ENCODE measurements at places on chromosomes 4 and X.

DNA sequence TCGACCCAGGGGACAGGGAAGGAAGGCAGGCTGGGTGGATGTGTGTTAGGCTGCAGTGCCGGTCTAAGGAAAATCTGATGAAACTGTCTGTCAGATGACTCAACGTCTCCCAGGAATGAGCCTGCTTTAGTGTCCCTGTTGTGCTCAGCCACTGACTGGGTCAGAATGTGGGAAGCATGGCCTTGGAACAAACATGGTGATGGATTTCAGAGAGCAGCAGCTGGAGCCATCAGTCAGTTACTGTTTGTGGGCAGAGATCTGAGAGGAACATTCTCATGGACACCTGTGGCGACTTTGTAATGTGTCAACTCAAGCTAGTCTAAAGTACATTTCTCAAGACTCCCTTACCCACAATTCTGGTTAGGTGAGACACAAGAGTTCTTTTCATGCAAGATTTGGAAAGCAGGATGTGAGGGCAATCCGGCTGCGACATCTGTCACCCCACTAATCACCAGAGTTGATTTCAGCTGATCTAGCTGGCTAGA is 63.2 kb downstream of the ANAPC10 start:
- no peak for DNase-seq

- no peak for DNase-seq
These were observed 9.2 kb upstream of the MSN start for GRCh38 chrX:65658229-65658628.

DNA sequence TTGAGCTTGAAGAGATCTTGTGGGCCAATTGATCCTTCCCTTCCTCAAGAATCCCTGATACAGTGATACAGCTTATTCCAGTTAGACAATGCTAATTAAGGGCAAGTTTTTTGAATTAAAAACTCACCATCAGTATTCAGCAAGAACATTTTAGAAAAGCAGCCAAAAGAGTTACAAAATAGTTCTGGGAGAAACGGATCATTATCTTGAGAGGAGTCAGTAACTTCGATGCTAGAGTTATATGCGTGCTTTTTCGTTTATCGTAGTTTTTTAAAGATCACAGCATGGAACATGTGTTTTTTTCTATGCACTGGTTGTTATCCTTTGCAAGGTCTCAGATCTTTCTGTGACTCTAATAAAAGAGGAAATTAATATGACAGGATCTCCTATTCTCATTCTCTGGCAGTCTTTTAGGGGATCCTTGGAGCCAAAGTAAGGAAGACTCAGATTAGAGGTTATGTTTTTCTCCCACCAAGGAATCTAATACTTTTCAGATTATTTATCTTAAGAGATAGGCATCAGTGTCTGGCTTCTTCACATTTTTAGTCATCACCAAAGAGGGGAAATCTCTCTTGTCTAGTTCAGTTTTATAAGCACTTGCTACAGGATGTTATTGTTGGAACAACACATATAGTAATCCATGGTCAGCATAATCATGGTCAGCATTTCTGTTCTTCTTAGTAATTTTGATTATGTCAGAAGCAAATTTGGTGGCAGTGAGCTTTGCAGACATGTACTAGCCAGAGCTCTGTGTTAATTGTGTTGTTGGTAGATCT is 109.7 kb downstream of the PDLIM5 start:
- DNase-seq = no peak

GRCh38 chr4:67659065-67659464 is 41.9 kb downstream of the UBA6 start:
- DNase-seq = no peak

- DNase-seq = no peak
These were observed 441.9 kb downstream of the SPRY1 start for GRCh38 chr4:123838474-123838873.

DNA sequence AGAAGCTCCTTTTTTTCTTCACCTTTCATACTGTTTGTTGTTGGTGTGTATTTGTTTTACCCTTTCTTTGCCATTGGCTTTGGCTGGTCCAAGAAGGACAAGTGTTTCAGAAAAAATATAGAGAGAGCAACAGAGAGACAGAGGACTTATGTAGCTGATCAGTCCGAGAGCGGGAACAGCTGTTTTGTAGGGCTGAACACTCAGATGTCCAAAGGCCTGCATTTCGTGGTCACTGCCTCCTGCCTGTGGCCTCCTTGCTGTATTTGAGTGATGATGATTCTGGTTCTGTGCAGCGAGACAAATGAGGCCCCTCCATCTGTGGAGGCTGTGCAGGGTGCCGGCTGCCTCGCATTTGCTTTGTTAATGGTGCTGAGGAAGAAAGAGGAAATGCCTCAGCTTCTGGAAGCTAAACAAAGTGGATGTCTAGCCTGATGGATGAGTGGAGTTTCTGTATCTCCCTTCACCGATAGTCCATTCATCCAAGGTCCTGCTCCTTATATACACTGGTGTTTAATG is 19.8 kb upstream of the STOX2 start:
- no peak for DNase-seq

GRCh38 chrX:65667503-65668376 is at the start of gene MSN:
MSN (plus strand) TSS chrX:65667654; CDS start chrX:65667842, 188 bp downstream.
- DNase-seq = peak; percentile 90

GRCh38 chrX:27186671-27187070 is 276.5 kb downstream of the PPP4R3C start:
- DNase-seq = no peak

- no peak for DNase-seq
These were observed 23.1 kb downstream of the LGI2 start for GRCh38 chr4:25007598-25007997.

DNA sequence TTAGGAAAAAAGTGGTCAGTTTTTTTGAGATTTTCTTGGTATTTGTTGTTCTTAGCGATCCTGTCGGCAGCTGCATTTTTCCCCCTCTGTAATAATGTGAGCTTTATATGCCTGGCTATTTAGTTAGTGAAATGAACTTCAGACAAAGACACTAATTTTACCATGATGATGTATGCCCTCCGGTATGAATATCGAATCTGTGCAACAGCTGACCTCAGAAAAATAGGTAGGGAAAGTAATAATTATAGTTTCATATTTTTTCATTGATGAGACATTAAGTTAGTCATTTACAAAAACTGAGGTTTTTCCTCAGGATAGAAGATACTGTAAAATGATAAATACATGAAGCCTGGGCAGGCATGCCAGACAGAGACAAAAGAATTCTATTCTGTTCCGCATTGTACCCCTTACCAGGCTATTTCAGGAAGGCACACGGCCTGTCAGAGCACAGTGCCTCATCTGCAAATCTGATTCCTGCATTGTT is 155.8 kb downstream of the SHROOM3 start:
- no peak for DNase-seq

GRCh38 chr4:163243297-163243981 is 76.7 kb upstream of the NAF1 start:
- no peak for DNase-seq

GRCh38 chr4:8188085-8188484 is 11.0 kb upstream of the SH3TC1 start:
- no peak for DNase-seq

DNA sequence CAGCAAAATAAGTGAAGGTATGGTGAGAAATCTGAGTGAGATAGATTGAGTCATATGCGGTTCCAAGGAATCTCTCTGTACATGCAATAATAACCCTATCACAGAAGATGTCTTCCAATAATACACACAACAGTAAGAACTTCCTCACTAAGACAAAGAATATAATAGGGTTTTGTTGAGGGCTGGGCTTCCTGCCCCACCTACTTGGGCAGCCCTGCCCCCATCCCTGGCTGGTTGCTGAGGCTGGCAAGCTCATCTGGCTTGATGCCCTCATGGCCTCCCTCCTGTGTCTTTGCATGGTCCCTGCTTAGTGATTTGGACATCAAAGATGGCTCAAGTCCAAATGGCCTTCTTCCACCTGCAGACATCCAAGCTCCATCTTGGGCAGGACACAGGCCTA is 2.7 kb downstream of the GEMIN8 start:
- DNase-seq = no peak

DNA sequence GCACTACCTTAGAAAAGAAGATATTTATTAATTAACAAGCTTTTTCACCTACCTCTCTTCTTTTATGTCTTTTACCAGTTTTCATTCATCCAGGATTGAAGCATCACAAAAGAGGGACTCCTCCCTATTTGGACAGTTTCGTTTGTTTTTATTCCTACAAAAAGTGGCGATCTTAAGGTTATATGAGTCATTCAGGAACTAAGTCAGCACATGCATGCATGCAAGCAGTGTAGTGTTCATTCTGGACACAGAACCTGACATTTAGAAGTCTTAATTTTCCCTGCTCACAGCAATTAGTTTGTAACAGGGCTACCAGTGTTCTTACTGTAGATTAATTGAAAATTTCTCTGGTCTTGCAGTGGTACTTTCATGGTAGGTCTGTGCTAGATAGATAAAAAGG is 47.9 kb upstream of the QRFPR start:
- no peak for DNase-seq

GRCh38 chr4:121070696-121071639 is 1.4 kb downstream of the NDNF start:
- peak; percentile 82 for DNase-seq

DNA sequence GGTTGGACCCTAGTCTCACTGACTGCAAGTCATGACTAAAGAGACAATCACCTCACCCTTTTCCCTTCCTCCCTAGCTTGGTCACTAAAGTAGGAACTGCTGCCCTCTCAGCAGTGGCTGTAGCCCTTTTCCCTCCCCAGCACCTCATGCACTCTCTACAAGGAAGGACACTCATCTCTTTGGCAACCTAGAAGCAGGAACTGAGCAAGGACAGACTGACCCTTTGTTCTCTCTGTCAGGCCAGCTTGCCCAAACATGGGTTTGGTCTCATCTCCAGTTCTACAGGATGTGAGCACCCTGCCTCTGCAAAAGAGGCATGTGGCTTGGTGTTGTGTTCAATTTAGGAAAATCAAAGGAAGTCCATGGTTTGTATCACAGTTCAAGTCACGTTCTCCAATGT is 15.8 kb downstream of the LEF1 start:
- DNase-seq = no peak

DNA sequence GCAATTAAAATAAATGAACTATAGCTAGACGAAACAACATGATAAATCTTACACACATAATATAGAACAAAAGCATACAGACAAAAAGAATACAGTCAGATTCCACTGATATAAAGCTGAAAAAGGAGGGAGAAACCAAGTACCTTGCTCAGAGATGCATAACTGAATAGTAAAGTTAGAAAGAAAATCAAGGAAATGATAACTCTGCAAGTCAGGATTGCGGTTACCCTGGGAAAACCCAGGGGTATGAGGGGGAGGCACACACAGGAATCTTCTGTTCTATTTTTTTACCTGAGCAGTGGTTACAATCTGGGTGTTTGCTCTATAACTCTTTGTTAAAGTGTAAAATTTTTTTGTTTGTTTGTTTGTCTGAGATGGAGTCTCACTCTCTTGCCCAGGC is 209.1 kb downstream of the CBR4 start:
- DNase-seq = no peak

DNA sequence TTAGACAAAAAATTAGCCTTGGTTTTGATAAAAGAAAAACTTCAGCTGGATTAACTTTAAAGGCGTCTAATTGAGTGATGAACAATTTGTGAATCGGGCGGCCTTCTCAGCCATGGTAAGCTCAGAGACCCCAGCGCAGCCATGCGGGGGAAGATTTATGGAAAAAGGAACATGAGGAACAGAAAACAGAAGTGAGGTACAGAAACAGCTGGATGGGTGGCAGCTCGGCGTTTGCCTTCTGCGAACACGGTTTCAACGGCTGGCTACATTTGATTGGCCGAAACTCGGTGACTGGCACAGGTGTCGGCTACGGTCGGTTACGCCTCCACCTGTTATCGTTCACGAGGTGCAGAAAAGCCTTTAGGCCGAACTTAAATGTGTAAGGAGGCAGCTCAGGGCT is 401.4 kb upstream of the FAT1 start:
- no peak for DNase-seq

DNA sequence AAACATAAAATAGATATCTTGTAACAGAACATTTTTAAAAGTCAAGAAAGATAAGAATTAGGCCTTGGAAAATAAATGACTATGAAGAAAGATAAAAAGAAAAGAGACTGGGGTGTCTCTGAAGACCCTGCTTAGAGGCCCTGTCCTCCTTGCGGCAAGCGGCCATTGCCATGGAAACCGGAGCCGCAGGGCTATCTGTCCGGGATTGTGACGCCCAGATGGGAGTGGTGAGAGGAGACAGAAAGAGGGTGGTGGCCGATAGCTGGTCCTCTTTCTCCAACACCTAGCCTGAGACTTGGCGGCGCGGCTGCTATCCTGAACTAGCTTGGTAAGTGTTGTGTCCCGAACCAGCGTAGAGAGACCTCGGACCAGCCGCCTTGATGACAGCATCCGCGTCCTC is at the start of gene DUSP21:
Gene DUSP21 (plus strand): TSS at position 269 of the 400 bp plus-strand sequence. CDS start 112 bp downstream, at position 381.
- DNase-seq = no peak

- no peak for DNase-seq
These were observed 46.1 kb downstream of the TMEM131L start for GRCh38 chr4:153512162-153512852.

DNA sequence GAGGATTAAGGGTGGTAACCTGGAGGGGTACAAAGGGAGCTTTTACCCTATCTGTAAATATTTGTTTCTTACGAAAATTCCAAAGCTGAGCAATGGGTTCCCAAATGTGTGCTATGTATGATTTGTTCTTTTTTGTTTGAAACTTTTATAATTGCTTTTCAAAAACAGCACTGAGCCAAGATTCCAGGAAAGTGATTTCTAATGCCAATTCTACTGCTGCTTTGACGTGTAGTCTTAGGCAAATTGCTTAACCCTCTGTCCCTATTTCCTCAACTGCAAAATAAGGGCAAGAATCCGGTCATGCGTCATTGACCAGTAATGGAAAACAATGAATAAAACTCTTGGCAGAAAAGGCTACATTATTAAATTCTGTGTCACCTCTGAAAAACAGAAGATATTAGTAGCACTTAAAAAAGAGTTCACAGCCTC is 454.7 kb downstream of the IL15 start:
- no peak for DNase-seq

GRCh38 chr4:138460477-138461414 is 218.6 kb upstream of the SLC7A11 start:
- DNase-seq = no peak

DNA sequence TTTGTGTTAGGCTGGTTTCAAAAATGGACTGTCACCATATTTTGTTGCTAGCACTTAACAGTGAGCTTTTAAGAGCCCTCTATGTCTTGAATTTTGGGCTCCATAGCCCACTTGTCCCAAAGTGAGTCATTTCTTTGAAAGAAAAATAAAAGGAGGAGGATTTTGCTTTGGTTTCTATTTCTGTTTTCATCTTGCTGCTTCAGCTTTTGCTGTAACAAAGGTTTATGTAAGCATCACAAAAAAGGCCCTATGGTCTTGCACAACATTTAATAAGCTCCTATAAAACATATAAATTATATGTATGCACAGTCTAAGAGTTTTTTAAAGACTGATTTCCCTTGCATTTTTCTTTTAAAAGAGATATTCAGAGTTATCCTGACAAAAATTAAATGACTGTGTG is 105.2 kb downstream of the PHOX2B start:
- DNase-seq = no peak

DNA sequence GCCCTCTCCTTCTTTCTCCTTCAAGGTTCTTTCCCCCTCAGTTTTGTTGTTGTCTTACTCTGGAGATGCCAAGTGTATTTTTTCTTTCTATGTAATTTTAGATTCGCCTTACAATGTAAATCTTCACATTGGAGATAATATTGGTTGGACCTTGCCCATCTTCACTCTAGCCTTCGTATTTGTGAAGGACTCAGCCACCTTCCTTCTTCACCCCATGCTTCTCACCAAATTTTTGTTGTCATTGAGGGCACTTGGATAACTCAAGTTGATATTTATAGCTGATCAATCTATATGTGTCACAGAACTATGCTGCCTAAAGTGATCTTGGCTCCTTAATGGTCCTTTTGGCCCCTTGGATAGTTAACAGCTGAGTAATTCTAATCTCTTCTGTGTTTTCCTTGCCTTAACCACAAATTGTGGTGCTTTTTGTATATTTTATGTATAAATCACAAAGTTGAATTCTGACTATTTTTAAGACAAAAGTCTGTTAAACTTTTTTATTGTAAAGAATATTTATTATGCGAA is 6.5 kb downstream of the SPRY1 start:
- DNase-seq = no peak

Measured in upper lobe of right lung (tissue), 1 donor.